Neural crest cell (in vitro differentiated cells): ENCODE measurements at places on chromosomes 6 and 20. TPM values are rescaled to one million over a fixed set of nuclear protein-coding genes. Genes with fewer than 3 reads are reported as not detected.

DNA sequence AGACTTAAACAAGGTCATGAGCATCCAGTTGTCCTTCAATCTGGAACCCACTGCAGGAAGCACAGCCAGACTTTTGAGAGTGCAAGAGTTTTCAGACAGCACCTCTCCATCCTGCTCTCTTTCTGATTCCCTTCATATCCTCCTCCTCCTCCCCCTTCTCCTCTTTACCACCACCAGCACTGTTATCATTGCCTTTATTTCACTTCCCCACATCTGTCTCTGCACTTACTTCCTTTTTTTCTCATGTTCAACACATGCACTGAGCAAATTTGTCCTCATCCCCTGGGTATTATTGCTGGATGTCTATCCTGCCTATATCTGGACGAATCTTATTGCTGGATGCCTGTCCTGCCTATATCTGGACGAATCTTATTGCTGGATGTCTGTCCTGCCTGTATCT lies 554.8 kb downstream of the DHX35 start:
- H3K4me1 ChIP-seq: no peaks in the 10 kb centered on the region
- no peaks in the 10 kb centered on the region for H3K27me3 ChIP-seq
- no peaks in the 10 kb centered on the region for H3K36me3 ChIP-seq
- H3K4me3 ChIP-seq: no peak overlapping the region

Gene PRL
- not detected in 2 replicates for total RNA-seq

Gene LPA
- total RNA-seq: 0.43 and 0.65 TPM in 2 replicates

Gene CAPN11
- not detected in 2 replicates for total RNA-seq

- H3K4me3 ChIP-seq: no peak overlapping the region
- H3K27me3 ChIP-seq: no peaks in the 10 kb centered on the region
- H3K27ac ChIP-seq: no peak overlapping the region
- H3K4me1 ChIP-seq: no peaks in the 10 kb centered on the region
- H3K36me3 ChIP-seq: no peaks in the 10 kb centered on the region
These were observed 43.0 kb upstream of the PBOV1 start for GRCh38 chr6:138261116-138261780.

DNA sequence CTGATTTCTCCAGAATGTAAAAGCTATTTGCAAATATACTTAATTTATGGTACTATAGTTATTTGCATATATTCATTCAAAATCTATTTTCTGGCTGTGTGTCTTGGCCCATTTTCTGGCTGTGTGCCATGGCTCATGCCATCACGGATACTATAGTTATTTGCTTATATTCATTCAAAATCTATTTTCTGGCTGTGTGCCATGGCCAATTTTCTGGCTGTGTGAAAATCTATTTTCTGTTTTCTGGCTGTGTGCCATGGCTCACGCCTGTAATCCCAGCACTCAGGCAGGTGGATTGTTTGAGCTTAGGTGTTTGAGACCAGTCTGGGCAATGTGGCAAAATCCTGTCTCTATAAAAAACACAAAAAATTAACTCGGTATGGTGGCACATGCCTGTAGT lies 28.9 kb upstream of the RIPK1 start:
- H3K4me3 ChIP-seq: no peak overlapping the region
- peaks cover 2% of the 10 kb centered on the region for H3K36me3 ChIP-seq
- H3K27ac ChIP-seq: no peak overlapping the region
- H3K27me3 ChIP-seq: no peaks in the 10 kb centered on the region

GRCh38 chr6:136158971-136159370 lies 91.1 kb downstream of the MTFR2 start:
- H3K27ac ChIP-seq: no peak overlapping the region
- H3K36me3 ChIP-seq: peaks cover 3% of the 10 kb centered on the region
- H3K27me3 ChIP-seq: peaks cover 6% of the 10 kb centered on the region
- H3K4me3 ChIP-seq: no peak overlapping the region
- no peak for DNase-seq

Gene MACROD2
- 4.0 and 6.4 TPM in 2 replicates for total RNA-seq

Gene RAD21L1
- total RNA-seq: not detected in 2 replicates

Gene MPC1
- total RNA-seq: 32.0 and 32.6 TPM in 2 replicates

DNA sequence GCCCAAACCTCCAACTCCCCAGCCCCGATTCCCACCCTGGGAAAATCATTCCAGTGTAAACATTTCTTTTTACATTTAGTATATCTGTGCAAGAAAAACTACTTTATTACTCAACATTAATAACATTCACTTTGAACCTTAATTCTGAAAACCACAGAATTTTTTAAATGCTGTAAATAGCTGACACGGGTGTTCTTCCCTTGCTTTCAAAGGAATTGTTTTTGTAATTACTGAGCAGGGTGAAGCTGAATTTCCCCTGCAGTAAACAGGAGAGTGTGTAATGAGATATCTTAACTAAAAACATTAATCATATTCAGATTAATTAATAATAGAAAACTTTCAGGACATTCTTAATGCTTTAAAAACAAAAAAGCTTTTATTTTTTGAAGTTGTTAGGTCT lies 99.3 kb upstream of the CITED2 start:
- peak overlapping the region; percentile 60 for H3K4me3 ChIP-seq
- DNase-seq: no peak
- no peaks in the 10 kb centered on the region for H3K27me3 ChIP-seq
- peaks cover 76% of the 10 kb centered on the region for H3K4me1 ChIP-seq

Gene FILIP1
- 0.79 and 0.89 TPM in 2 replicates for total RNA-seq

DNA sequence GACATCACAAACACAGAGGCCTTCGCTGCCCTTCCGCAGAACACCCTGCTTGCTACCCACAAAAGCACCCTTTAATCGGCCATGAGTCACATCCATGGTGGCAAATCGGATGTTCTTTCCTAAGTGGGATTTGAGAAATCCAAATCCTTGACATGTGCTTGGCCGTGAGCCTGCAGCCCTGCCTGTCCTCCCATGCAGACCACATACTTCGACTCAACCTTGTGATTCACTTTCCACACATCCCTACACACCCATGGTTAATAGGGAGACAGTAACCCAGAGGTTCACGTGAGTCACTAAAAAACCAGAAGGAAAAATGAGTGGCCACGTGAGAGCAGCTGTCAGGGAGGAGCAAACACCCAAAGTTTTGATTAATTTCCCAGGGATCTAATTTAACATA lies 19.4 kb downstream of the RAMACL start:
- H3K36me3 ChIP-seq: no peaks in the 10 kb centered on the region
- H3K4me3 ChIP-seq: no peak overlapping the region
- DNase-seq: no peak
- H3K27me3 ChIP-seq: no peaks in the 10 kb centered on the region

GRCh38 chr6:161257793-161258457 lies 15.9 kb downstream of the AGPAT4 start:
- no peak overlapping the region for H3K27ac ChIP-seq
- no peak overlapping the region for H3K4me3 ChIP-seq
- H3K27me3 ChIP-seq: no peaks in the 10 kb centered on the region
- H3K36me3 ChIP-seq: peaks cover 28% of the 10 kb centered on the region
